ENCODE measurements at places on chromosomes 6 and 20. TPM values are rescaled to one million over a fixed set of nuclear protein-coding genes. Genes with fewer than 3 reads are reported as not detected.

DNA sequence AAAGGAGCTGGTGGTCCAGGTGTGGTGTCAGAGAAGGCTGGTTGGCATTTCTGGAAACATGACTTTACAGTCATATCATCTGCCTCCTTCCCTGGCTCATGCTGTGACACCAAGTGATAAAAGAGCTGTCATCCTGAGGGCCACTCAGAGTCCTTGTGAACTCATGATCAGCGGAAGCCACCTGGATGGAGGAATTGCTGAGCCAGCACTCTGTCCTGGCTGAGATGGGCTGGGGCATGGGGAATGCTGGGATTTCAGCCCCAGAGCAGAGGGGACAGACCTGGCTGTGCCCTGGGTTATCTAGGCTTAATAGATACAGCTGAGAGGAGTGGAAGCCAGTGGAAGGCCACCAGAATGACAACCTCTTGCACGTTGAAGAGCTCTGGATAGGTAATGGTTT is 214.3 kb downstream of the DHX35 start:
- no peaks in the 10 kb centered on the region for H3K27me3 ChIP-seq
- no peak for DNase-seq
- no peaks in the 10 kb centered on the region for H3K4me1 ChIP-seq
- H3K36me3 ChIP-seq = no peaks in the 10 kb centered on the region
- no peak overlapping the region for H3K27ac ChIP-seq

The NINL gene
- 5.9 TPM for total RNA-seq

DNA sequence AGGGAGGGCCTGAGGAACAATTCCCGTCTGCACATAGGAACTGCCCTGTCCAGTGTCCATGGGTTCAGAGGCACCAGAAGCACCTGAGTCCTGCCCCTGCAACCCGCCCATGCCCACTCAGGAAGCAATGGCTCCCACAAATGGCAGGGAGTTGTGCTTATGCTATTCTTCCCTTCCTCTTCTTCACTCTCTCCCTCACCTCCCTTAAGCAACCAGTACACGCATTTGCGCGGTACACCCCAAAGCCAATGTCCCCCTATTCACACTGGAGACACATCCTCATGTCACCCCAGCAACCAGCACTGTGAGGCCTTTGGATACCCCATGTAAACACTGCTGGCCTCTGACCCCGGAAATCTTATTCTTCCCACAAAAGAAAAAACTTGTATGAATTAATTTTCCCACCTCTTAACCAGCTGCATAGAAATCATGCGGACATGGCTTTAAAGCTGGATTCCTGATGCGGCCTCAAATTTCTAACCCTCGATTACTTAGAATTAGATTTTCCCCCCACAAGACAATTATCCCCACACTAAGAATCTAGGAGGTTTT is 30.9 kb downstream of the FYN start:
- no peaks in the 10 kb centered on the region for H3K36me3 ChIP-seq
- no peaks in the 10 kb centered on the region for H3K27me3 ChIP-seq
- no peak overlapping the region for H3K4me3 ChIP-seq
- H3K4me1 ChIP-seq = no peaks in the 10 kb centered on the region
- no peak overlapping the region for H3K27ac ChIP-seq

The RNF217 gene
- total RNA-seq = 13.7 TPM

The THEMIS gene
- total RNA-seq = 0.09 TPM

The RSPH9 gene
- not detected for total RNA-seq

The MDFI gene
- total RNA-seq = 2.4 TPM

GRCh38 chr6:69180361-69181067 is 545.4 kb downstream of the ADGRB3 start:
- H3K27ac ChIP-seq = no peak overlapping the region
- H3K36me3 ChIP-seq = no peaks in the 10 kb centered on the region
- H3K4me3 ChIP-seq = no peak overlapping the region
- H3K27me3 ChIP-seq = no peaks in the 10 kb centered on the region
- no peaks in the 10 kb centered on the region for H3K4me1 ChIP-seq
- no peak for DNase-seq

GRCh38 chr20:63417097-63417737 is 55.2 kb downstream of the KCNQ2 start:
- no peaks in the 10 kb centered on the region for H3K36me3 ChIP-seq
- no peak overlapping the region for H3K27ac ChIP-seq
- no peaks in the 10 kb centered on the region for H3K4me1 ChIP-seq
- H3K4me3 ChIP-seq = no peak overlapping the region
- H3K27me3 ChIP-seq = no peaks in the 10 kb centered on the region

Measured in right lobe of liver (tissue), 6 donors.